Right cardiac atrium (tissue), 5 donors: ENCODE measurements at places on chromosomes 1 and 21. TPM values are rescaled to one million over a fixed set of nuclear protein-coding genes. Genes with fewer than 3 reads are reported as not detected.

GRCh38 chr1:93990010-93990409 lies 80.8 kb upstream of the GCLM start:
- DNase-seq: no peak

DNA sequence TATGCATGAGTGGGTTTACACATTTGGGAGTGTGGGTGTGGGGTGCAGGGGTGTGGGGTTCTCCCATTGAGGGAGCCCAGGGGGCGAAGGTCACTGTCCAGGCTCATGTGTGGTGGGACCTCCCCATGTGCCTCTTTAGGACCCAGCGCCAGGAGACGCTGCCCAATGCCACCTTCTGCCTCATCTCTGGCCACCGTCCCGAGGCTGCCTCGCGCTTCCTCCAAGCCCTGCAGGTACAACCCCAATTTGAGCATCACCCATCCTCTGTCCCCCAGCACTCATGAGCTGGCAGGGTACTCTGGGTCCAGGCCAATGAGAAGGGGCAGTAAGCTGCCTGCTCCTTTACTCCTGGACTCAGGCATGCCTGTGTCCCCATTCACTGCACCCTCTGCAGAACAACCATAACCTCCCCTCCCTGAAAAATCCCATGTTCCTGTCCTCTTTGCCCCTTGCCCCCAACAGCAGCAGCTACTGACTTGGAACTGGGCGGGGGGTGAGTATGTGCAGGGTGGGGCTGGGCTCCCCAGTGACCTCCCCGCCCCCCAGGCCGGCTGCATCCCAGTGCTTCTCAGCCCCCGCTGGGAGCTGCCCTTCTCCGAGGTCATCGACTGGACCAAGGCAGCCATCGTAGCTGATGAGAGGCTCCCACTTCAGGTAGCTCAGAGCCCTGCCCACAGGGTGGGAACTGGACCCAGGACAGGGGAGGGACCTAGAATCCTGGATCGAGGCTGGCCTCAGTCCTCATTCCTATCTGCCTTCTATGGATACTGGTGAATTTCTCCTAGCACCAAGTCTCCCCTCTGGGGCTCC lies 7.7 kb downstream of the EXTL1 start:
- no peak for DNase-seq

DNA sequence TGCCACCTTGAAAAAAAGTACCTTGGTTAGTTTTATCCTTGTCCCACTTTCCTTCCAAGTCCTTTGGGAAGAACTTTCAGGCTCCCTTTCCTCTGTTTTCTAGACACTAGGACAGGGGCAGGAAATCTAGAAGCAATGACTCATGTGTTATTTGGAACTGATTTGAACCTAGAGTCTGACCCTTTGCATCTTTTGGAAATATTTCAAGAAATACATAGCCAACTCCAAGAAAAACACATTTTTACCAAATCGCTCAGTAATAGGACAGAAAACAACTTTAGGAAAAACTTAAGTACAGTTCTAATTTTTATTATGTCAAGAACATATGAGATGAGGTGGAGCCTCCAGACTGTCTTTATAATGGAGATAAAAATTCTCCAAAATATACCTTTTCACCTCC lies 292.4 kb downstream of the PTBP2 start:
- DNase-seq: no peak

- DNase-seq: no peak
Measured at GRCh38 chr1:3019007-3019515, 2.2 kb upstream of the ACTRT2 start.

GRCh38 chr1:191582169-191582568 lies 576.1 kb upstream of the RGS18 start:
- DNase-seq: no peak

DNA sequence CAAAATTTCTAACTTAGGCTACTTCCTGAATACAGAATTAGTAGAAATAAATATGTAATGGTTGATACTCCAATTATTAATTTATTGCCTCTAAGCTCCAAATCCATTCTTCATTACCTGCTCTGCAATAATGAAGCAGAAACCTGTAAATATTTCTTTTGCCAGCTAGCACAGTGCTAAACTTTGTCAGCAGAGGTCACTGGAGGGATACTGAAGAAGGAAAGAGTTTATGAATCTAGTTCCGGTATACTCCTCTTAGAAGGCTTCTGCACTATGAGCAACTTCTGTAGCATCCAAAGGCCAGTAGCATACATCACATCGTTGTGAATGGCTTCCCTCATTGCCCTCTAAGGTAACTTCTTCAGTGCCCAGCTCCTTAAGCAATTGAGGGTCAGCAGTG lies 81.0 kb upstream of the LHX8 start:
- DNase-seq: no peak

- no peak for DNase-seq
Measured at GRCh38 chr1:7940745-7941436, at the start of gene TNFRSF9. TSS of gene TNFRSF9 (minus strand) at chr1:7940839. CDS start at chr1:7939994, 845 bp downstream.

DNA sequence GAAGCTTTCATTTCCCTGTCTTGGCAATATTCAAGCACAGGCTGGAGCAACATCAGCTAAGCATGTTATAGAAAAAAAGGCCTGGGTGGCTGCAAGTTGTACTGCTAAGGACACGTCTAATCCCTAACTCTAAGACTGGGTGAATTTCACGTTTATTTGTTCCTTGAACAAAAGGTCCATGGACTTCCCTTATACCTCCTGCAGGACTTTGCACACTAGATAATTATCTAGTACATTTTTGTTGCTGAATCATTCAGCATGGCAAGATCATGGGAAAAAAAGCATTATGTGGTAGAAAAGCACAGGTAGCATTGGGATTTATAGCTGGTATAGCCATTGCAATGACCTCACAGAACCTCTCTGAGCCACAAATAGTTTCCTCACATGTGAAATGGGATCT lies 130.7 kb upstream of the DMRTA2 start:
- no peak for DNase-seq

- no peak for DNase-seq
Measured at GRCh38 chr1:149936992-149937705, 470 bp upstream of the MTMR11 start.

DNA sequence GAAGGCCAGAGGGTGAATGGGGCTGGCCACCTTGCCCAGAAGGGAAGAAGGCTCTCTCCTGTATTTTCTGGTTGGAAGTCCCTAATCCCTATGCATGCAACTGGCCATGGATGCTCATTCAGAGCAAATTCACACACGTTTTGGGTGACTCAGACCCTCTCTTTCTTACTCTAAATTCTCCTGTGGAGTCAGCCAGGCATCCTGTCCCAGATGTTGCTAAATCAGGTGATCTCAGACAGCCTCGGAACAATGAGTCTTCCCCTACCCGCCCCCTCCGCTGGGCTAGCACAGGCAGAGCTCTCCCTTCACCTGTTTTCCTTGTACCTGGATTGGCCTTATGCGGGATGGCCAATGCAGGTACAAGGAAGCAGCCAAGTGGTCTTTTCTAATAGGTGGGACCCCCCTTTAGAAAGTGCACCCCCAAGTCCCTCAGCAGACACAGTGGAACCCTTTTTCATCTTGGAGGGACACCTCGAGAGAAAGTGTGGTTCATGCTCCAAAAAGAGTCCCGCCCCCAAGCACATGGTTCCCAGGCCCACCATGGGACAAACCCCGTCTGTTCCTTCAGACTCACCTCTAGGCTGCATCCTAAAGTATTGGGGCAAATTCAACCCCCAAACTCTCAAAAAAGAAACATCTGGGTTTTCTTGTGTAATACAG lies 8.6 kb downstream of the S100A6 start:
- DNase-seq: no peak

GRCh38 chr1:179166663-179167417 lies 62.6 kb downstream of the ABL2 start:
- DNase-seq: no peak

DNA sequence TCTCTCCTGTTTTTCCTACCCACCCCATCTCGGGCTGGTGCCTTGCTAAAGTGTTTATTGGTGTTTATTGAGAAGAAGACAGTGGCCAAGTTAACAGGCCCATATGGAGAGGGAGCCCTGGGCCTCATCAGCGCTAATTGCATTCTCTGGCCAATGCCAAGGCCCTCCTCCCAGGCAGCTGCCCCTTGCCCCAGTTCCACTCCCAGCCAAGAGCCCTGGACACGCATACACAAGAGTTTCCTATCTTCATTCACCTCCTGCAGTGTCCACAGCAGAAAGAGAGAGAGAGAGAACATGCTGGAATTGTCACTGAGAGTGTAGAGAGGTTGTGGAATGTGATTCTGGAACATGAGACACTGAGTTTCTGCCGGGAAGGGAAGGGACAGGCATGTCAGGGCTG lies 25.4 kb upstream of the VWA5B1 start:
- DNase-seq: peak; percentile 67

- DNase-seq: no peak
Measured at GRCh38 chr1:37797750-37798345, 4.2 kb downstream of the MANEAL start.

GRCh38 chr1:155175927-155176371 lies 2.3 kb downstream of the TRIM46 start:
- DNase-seq: no peak

DNA sequence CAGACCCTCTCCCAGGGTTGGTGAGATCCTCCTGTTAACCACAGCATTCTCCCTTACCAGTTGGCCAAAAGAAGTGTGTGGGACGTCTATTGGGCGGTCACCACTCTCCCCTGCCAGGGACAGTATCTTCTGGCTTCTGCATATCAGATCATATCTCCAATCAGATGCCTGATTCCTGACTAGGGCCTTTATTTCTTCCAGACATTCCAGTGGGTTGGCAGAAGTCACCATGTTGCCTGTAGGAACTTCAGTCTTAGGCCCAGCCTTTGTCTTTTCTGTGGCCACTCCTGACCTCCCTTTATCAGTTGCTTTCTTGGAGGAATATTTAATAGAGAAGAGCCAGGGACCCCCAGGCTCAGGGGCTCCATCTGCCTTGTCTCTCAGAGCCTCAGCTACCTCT lies 130.4 kb upstream of the F3 start:
- DNase-seq: no peak

DNA sequence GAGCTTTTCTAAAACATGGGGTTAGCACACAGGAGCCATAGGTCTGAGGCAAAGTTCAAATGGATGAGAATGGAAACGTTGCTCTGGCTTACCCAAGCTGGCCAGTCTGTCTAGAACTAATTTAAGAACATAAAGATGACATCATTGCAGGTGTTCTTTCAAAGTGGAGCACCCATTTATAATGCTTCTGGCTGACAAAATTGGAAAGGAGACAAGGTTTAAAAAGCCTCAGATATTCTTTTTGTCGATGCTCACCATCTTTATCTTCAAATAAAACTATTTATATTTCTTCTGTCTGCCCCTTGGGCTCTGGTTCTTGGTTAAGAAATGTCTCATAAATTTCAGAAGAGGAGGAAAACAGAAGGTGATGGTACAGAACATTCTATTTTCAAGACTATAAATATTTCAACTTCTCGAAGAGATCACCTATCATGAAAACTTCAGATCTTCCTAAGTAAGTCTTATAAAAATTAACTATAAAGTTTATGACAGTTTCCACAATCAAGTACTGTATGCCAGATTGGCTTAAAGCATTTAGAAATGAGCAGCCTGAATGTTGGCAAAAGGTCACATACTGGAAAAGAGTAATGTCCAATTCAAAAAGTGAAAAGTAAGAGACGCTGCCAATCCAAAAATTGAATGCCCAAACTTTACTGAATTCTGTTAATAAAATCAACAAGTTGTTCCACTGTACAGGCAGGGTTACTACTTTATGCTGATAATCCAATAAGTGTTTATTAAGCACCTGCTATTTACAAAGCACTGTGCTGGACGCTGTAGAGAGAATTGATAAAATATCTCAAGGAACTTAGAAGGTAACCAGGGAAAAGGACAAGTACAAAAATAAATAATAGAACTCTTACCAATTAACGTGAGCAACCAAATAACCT lies 92.0 kb downstream of the ETS2 start:
- no peak for DNase-seq

DNA sequence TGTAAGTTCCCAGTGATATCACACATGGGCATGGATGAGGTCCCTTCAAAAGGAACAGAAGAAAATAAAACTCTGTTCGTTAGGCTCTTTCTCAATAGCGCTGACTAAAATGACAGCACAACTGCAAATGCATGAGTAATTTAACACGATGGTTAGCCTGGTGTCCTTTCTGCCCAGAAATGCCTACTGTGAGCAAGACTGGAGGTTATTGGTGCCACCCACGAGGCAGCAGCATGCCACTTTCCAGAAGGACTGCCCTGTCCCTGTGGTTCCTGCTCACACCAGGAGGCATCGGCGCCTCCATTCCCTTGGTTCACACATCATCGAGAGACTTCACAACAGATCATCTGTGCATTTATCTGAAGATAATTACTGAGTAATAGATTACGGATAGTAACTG lies 26.2 kb downstream of the VPS26C start:
- DNase-seq: no peak

- DNase-seq: no peak
Measured at GRCh38 chr1:217482356-217483102, 148.4 kb downstream of the GPATCH2 start.

- DNase-seq: peak; percentile 43
Measured at GRCh38 chr1:156488566-156489165, 11.9 kb downstream of the MEF2D start.

The OR2L2 gene
- not detected for total RNA-seq

The COL8A2 gene
- total RNA-seq: 2.7 TPM

DNA sequence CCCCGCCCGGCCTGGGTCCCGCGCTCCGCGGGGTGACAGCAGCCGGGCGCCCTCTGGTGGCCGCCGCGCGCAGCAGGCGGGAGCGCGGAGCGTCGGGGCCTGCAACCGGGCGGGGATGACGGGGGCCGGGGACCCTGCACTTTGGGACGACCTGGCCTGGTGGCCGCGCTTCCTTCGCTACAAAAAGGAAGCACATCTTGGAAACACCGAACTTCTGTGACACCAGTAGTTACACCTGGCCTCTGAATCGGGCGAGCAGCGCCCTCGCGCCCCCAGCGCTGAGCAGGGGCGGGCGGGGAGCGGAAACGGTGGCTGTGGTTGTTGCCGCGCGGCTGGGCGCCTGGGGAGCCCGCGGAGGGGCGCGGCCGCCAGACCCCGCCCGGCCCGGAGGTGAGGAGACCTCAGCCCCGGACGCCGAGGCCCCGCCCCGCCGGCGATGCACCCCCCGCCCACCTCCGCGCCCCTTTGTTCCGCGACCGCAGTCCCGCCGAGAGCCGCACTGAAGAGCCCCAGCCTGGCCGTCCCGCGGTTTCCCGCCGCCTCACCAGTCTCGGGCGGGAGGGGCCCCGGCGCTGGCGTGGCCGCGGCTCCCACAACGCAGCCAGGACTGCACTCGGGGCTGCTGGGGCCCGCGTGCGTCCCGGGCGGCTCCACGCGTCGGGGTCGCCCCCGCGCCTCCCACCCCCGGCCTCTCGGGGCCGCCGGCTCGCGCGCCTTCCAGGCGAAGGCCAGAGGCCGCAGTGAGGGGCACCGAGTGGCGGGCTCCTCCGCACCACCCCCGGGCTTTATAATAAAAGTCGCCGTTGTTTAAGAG lies 59.3 kb downstream of the H3-3A start:
- DNase-seq: peak; percentile 65

The ZNF593OS gene
- total RNA-seq: not detected

The NOTCH2 gene
- total RNA-seq: 39.2 TPM

GRCh38 chr1:28135371-28136168 lies 40.9 kb downstream of the PTAFR start:
- DNase-seq: peak; percentile 20

The C1orf122 gene
- total RNA-seq: 57.3 TPM

DNA sequence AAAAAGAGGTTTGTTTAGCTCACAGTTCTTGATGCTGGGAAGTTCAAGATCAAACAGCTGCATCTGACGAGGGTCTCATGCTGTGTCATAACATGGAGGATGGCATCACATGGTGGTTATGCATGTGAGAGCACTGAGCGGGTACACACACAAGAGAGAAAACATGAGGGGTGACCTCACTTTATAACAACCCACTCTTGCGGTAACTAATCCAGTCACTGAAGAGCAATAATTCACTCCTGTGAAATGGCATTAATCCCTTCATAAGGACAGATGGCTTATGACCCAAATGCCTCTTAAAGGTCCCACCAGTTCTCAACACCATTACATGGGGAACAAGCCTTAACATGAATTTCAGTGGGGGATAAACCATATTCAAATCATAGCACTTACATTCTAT lies 23.2 kb upstream of the CHIT1 start:
- no peak for DNase-seq
